ENCODE measurements at places on chromosomes 5 and 9.

DNA sequence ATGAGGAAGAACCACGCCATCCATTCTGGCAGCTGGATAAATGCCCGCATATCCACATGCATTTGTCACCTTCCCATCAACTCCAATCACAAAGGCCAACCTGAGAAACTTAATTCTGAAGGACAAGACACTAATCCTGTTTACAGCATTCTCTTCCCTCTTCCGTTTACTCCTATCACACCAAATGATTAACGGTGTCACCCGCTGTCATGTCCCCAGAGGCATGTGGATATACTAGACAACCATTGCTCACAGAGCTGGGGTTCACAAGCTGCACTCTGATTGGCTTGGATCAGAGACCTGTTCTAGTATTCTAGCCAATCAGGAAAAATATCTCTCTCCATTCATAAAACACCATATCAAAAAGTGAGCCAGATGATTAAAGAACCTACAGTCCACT, 3.6 kb downstream of the MACROH2A1 start:
- no peak for DNase-seq

GRCh38 chr5:157068339-157068738, 9.4 kb upstream of the HAVCR1 start:
- no peak for DNase-seq

DNA sequence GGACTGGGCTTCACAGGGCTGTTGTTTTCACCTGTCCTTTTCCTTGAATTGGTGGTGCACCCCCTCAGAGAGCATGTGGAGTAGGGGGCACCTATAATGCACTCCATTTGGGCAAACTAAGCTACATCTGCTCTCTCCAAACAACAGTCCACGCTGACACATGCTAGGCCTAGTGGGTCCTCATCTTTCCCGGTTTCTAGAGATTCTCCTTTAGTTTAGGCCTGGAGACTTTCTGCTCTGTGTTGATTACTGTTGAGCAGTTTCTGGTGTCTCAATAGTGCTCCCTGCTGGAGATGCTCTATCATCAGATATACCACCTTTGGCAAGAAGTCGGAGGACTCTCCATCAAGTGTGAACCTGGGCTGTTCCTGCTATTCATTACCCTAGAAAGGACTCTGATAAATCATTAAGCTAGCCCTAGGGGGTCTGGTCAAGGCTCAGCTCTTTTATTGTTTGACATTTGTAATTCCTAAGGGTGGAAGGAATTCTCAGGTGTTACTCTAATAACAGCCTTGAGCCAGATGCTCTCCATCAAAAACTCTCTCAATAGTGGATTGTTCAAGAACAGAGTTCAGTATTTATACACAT, 64.0 kb upstream of the FYB1 start:
- peak; percentile 17 for DNase-seq

- DNase-seq, result no peak
Measured at GRCh38 chr9:135533113-135533512, 11.9 kb downstream of the LCN1 start.

DNA sequence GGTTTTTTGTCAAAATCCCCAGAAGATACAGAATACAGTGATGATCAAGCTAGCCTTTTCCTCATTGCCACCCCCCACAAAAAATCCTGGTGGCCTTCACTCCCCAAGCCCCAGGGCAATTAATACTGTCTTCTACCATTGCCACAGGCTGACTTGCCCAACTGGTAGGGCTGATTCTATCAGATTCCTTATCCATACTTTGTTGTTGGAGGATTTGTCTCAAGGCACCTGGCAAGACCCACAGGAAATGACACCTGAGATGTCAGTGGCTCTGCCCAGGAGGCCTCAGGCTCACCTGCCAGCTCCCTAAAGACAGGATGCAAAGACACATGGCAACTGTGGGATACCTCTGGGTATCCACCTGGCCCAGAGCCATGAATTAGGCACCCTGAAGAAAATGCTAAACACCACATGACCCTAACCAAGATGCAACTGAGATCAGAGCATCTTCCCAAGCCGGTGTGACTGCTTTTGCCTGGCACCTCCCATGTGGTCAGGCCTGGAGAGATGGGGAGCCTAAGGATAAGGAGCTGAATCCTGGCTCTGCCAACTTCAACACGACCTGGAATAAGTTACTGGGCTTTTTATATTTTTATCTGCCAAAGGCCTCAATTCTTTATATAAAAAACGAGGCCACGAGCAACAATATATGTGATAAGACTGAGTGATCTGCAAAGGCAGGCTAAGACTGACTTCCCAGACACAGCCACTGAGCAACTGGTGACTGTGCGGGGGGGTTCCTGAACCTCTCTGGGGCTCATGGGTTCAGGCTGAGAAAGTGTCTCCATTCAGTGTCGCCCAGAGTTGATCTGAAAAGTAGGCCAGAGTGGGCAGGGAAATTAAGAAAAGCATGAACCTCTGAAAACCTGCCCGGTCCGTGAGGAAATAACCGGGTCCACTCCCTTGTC, 944 bp downstream of the ATOX1 start:
- DNase-seq, result no peak

DNA sequence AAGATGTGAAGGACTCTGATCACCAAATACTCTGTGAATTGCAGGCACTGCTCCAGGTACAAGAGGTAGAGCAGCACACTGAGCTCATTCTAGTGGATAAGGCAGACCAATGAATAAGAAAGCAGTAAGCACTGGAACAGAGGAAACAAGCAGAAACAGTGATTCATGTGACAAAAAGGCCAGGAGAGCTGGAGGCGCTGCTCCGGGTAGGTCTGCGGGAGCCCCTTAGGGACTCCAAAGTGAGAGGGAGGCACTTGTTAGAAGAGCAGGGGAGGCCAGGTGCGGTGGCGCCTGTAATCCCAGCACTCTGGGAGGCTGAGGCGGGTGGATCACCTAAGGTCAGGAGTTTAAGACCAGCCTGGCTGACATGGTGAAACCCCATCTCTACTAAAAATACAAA, 231.6 kb upstream of the NFIL3 start:
- DNase-seq, result no peak

DNA sequence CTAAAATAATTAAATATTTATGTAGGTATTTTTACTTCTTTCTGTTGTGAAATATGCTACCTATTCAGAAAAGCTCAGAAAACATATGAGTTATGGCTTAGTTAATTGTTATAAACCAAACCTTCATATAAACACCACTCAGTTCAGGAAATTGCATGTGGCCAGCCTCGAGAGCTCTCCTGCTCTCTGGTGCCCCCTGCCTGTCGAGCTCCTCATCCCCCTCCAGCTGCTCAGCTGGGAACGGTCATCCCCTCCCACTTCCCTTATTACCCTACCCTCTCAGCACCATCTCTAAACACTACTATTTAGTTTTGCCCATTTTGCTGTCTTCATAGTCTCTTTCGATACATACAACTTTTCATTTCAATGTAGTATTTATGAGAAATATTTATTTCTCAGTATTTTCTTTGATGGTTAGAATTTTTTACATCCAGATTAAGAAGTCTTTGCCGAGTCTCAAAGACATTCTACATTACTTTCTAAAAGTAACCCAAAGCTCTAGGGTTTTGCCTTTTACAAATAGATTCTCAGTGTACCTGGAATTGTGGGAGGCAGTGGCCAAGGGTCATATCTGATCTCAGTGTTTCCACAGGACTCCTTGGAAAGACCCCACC, 51.2 kb upstream of the SEMA4D start:
- peak; percentile 84 for DNase-seq

DNA sequence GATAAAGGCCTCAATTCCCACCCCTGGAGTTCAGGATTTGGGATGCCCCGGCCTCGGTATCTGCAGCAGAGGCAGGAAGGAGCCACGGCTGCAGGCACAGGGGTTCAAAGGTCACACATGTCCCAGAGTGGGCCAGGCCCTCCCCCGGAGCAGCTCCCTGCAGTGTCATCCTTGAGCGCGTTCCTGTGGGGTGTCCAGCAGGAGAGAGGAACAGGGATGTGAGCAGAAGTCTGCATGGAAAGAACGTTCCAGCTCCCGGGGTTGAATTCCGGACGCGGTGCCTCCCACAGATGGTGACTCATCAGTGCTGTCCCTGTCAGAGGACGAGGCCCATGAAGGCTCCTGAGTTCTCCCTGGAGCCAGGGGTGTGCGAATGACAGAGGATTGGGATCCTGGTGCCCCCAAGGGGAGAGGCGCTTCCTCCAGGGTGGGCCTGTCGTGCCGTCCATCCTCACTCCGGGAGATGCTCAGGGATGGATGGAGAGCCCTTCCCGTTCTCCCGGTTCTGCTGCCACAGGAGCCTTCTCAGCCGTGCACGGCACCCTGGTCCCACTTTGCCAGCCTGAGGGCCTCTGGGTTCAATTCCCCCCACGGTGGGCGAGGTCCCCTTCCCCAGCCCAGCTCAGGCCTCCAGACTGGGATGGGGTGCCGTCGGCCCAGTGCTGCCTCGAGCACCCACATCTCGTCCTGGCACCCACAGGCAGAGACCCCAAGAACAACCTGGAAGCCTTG, 3.1 kb downstream of the LCN1 start:
- no peak for DNase-seq

DNA sequence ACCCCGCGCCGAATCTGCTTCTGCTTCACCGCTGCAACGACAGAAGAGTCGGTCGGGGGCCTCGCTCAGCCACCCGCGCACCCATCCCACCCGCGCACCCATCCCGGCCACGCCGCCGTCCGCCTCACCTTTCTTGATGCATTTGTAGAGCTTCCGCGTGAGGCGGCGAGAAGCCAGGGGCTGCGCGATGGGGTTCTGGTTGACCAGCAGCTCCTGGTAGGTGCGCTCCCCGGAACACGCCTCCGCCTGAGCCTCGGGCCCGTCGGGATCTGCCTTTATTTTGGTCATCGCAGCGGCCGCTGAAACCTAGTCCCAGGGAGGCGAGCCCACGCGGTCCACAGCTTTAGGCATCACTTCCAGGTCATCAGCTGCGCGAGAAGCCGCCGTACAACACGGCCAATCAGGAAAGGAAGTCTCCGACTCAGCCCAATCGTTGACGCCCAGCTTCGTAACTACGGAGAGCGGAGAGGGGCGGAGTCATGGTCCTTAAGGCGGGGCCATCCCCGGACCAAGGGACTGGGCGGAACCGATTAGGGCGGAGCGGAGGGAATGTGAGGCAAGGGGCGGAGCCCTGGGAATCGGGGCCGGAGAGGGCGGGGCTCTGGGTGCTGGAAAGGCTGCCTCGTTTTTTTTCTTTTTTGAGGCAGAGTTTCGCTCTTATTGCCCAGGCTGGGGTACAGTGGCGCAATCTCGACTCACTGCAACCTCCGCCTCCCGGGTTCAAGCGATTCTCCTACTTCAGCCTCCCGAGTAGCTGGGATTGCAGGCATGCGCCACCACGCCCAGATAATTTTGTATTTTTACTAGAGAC, at the start of gene NHP2:
Gene NHP2, minus strand, starts transcription at position 356 of the 811 bp plus-strand sequence. Its CDS starts 68 bp downstream, at position 288.
- peak; percentile 97 for DNase-seq

DNA sequence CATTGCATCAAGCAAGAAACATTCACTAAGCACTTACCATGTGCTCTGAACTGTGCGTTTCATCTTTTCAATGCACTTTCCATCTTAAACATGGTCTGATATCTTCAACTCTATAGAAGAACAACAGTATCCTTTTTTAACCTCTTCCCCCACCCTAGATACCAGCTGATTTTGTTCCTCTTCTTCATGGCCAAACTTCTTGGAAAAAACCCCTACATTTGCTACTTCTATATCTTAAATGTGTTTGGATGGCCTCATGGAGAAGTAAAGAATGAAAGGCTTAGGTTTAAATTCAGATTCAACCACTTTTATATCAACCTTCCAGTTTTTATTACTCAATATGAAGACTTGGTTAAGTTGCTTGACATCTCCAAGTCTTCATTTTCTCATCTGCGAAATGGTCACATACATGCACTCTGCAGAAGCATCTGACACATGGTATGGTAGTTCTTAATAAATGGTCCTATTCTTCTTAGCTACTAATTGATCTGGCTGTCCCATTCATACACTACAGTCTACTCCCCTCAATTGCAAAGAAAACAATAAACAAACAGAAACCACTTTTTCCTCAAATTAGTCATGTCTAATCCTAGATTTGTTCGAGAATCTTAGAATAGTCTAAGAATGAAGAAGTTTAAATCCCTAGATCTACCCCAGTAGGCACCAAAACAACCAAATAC, 59.4 kb downstream of the FYB1 start:
- no peak for DNase-seq

GRCh38 chr5:87121304-87122150, 146.2 kb upstream of the RASA1 start:
- peak; percentile 11 for DNase-seq

GRCh38 chr5:72355706-72356299, 35.6 kb downstream of the PTCD2 start:
- DNase-seq, result no peak

DNA sequence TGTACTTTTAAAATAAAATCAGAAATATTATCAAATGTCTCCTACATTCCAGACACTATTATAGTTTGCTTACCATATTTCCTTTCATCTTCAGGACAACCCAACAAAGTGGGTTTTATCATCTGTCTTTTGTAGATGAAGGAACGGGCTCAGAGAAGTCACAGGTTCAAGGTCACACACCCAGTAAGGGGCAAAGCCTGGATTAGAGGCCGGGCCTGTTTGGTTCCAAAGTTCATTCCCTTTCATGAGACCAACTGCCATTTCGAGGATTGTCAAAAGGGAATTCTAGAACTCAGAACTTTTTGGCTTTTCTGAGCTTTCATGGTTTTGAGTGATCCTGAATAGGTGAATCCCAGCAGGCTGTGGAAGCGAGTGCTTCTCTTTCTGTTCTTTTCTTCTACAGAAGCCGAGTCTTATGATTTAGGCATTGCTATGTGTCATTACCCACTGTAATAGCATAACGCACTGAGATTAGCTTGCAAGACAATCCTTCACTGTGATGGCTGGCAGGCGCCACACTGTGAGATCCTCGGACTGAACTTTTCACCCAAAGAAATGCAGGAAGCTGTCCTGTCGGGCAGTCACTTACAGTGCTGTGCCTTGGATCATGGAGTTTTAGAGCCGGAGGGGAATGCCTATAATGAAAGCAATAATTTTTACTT, 43.8 kb upstream of the ANKH start:
- no peak for DNase-seq

- DNase-seq, result no peak
Measured at GRCh38 chr9:32906213-32906612, 95.2 kb downstream of the APTX start.

DNA sequence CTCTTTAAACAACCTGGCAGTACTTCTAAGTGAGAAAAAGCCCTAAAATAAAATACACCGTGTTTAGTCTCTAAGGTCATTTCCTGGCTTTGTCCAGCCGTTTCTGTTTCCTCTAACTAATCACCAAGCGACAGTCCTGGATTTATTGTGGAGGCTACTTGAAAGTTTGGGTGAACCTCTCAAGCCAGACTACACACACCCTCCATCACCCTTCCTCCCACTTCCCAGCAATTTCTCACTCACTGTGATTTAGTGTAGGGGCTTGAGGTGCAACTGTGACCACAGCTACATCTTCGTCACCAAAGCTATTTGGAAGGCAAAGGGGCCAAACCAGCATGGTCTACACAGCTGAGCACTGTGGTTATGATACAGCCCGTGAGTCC, 240.0 kb upstream of the SLC24A2 start:
- no peak for DNase-seq

GRCh38 chr5:2217219-2217618, 334.5 kb upstream of the IRX4 start:
- no peak for DNase-seq

DNA sequence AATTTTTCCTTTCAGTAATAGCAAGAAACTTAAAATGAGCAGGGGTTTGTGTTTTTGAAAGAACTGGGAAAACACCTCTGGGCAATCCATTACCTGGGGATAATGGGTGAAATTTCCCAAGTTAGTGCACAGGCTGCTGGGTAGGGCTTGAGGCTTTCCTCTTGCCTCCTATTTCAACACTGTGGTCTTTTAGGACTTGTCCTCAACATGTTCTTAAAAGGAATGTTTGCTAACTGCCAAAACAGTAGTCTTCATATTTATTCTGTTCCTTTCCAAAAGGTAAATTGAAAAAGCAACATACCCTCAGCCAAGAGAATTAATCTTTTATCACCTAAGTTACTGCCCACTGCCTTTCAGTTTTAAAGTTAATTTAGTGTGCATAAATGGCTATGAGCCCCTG, 158.3 kb upstream of the CCDC152 start:
- no peak for DNase-seq

Data from stimulated activated CD8-positive, alpha-beta memory T cell treated with anti-CD3 and anti-CD28 coated beads, Interleukin-7, amount 100 ng/mL, for 1 hour (primary cell).